Esophagus (tissue), 2 donors: ENCODE measurements at places on chromosomes 7 and 10. TPM values are rescaled to one million over a fixed set of nuclear protein-coding genes. Genes with fewer than 3 reads are reported as not detected.

HOXA1 gene
- 2.1 TPM for polyA plus RNA-seq

PODXL gene
- 3.5 TPM for polyA plus RNA-seq

GRM3 gene
- 0.02 TPM for polyA plus RNA-seq

ATRNL1 gene
- polyA plus RNA-seq = 0.39 TPM

SLC29A4 gene
- polyA plus RNA-seq = 0.72 TPM

STAMBPL1 gene
- 1.9 TPM for polyA plus RNA-seq

HOXA4 gene
- 7.6 TPM for polyA plus RNA-seq

LRRD1 gene
- not detected for polyA plus RNA-seq

TRIM56 gene
- polyA plus RNA-seq = 13.5 TPM

LRRTM3 gene
- not detected for polyA plus RNA-seq

GOLGA7B gene
- polyA plus RNA-seq = 2.2 TPM

OR2A42 gene
- not detected for polyA plus RNA-seq

CDK1 gene
- polyA plus RNA-seq = 22.4 TPM

GPR158 gene
- not detected for polyA plus RNA-seq

HOGA1 gene
- polyA plus RNA-seq = 1.4 TPM

CRHR2 gene
- polyA plus RNA-seq = 0.06 TPM

BCL7B gene
- 30.0 TPM for polyA plus RNA-seq

NPSR1 gene
- not detected for polyA plus RNA-seq

SPDYE9 gene
- not detected for polyA plus RNA-seq

MCU gene
- 17.8 TPM for polyA plus RNA-seq

VIM gene
- polyA plus RNA-seq = 70.1 TPM

GPR26 gene
- not detected for polyA plus RNA-seq

LEP gene
- polyA plus RNA-seq = 0.02 TPM

SMO gene
- polyA plus RNA-seq = 9.5 TPM

GPR85 gene
- 0.39 TPM for polyA plus RNA-seq

CFAP46 gene
- 0.73 TPM for polyA plus RNA-seq

STAG3 gene
- 0.25 TPM for polyA plus RNA-seq

ANKRD1 gene
- 1.1 TPM for polyA plus RNA-seq

TMEM176B gene
- 15.6 TPM for polyA plus RNA-seq

ETV1 gene
- polyA plus RNA-seq = 0.65 TPM

NACAD gene
- polyA plus RNA-seq = 0.65 TPM

CLRN3 gene
- polyA plus RNA-seq = not detected

ZNF518A gene
- polyA plus RNA-seq = 3.4 TPM

NODAL gene
- 0.04 TPM for polyA plus RNA-seq

ODAD2 gene
- 0.12 TPM for polyA plus RNA-seq

SPDYE2B gene
- not detected for polyA plus RNA-seq

FFAR4 gene
- 0.08 TPM for polyA plus RNA-seq

UNCX gene
- polyA plus RNA-seq = not detected
